ENCODE measurements at places on chromosomes 6 and 20.

DNA sequence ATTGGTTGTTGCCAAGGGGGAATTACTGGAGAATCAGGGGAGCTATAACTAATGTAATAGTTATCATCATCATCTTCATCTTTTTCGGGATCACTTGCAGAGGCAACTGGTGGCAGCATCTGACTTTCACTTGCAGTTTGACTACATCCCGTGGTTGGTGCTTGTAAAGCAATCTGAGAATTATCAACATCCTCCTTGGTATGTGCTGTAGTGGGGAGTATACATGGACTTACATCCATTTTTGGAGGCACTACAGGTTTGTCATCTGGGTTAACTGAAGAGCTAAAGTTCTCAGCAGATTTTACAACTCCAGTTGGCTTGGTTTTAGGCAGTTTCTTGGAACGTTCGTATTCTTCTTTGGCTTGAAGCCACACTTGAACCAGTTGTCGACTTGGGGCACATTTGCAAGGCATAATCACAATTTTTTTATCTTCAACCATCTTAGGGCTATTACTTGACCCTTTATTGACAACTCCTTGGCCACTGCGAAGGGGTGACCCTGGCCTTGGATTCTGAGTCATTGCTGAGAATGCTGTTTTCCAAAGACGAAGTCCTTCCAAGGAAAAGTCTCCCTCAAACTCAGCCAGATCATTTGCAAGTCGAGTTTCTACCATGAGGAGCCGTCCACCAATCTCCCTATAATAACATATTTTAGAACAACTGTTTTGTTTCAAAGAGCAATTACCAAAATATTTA, 115.5 kb downstream of the REV3L start:
- DNase-seq = no peak

GRCh38 chr6:80988286-80988685, 764.2 kb downstream of the TENT5A start:
- no peak for DNase-seq

DNA sequence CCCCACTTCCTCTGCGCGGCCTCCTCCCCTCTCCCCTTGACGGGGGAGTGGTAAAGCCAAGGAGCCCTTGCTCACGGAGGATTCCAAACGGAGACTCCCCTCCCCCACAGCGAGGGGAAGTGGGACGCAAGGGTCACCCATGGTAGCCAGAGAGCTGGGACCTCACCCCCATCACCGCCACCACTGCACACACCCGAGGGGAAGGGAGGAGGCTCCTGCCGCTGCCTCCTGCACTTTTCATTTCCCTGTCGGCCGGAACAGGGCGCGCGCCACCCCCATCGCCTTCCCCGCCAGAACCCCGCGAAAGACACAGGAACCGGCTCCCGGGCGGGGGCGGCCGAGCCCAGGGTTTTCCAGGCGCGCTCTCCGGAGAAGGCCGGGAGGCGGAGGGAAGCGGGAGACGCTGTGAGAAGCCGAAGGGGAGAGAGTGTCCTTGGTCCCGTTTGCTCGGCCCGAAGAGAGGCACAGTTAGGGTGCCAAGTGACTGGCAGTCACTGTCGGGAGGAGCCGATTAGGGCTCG, 789 bp downstream of the CCND3 start:
- no peak for DNase-seq

DNA sequence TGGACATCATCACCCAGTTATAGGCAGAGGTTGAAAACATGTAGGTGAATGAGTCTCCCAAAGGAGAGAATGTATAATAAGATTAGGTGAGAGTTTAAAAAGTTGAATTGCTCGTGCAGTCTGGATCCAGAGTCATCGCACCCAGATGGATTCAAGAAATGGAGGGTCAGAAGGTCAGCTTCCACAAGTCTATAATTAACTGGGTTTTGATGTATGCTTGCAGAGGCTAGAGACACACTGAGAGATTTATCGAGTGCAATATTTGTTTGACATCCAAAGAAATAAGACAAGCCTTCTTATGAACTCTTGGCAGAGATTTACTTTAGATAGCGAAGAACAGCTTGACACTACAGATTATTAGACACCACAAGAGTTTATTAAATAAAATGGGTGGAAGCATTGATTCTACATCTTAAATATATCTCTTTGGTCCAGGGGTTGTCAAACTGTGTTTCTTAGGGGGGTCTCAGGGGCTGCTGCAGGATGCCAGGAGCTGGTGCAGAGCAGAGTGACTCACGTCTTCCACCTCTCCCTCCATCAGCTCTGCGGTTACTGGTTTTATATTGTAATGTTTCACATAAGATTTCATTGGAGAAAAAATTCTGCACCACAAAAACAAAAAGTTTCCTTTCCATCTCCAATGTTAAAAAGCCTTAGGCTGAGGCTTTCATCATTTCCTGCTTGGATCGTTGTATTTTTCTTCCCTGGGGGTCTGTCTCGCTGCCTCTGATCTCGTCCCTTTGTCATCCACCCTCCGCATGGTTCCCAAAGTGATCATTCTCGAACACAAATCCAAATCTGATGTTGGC, 176.2 kb upstream of the AHI1 start:
- DNase-seq = no peak

DNA sequence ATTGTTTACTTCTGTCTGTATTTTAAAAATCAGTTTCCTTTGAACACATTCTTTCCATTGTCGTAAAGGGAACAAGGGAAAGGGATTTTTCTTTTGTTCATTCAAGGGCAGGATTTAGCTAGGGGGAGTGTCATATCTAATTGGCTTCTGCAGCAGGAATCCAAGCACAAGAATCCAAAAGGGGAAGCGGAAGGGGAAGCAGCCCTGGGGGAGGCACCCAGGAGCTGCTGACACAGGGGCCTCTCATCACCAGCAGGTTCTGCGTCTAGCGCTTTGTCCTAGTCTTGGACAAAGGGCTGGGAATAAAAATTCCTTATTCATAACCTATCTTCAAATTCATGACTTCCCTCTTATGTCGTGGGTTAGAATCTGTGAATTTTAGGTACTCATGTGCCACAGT, 13.7 kb downstream of the RIPK1 start:
- DNase-seq = no peak

- no peak for DNase-seq
These were observed 680.7 kb upstream of the SLC35B3 start for GRCh38 chr6:9116026-9116425.

DNA sequence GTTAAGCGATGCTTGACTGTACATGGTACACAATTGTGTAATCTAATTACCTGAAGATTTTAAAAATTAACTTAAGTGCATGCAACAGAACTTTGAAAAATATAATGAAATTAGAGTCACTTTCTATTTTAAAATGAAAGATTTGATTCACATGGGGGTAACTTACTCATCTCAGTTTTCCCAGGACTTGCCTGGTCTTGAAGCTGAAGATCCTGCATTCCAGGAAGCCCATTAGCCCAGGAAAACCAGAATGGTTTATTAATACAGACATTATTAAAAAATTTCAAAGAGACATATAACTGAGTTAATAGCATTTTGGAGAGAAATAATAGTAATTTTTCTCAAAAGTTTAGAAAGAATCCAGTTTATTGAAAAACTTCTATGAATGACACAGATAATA, 190.6 kb downstream of the SIM1 start:
- DNase-seq = no peak

DNA sequence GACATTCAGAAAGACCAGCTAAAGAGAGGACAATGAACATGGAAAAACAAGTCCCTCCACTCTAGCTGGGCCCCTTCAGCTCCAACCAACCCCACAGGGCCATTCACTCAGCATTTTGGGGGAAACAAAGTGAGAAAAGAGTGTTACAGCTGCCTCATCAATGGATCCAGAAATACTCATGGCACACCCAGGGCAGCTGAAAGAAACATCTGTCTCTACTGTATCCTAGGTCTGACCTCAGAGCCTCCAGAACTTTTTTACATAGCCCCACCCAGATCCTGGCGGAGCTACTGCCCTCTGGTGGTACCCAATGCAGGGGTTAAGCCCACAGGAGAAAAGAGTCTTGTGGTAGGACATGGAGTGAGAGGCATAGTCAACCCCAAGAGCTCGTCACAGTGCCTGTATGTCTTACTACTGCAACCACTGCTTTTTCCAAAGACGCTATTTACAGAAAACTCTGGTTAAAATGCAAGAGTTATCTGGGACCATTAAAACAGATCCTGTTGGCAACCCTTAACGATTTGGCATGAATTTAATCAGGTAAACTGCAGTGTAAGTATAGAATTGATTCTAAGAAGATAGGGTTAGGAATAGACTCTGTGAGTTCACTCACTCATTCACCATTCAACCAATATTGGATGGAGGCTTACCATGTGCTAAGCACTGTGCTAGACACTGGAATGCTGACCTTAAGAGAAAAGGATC, 37.4 kb upstream of the FAM83C start:
- no peak for DNase-seq

DNA sequence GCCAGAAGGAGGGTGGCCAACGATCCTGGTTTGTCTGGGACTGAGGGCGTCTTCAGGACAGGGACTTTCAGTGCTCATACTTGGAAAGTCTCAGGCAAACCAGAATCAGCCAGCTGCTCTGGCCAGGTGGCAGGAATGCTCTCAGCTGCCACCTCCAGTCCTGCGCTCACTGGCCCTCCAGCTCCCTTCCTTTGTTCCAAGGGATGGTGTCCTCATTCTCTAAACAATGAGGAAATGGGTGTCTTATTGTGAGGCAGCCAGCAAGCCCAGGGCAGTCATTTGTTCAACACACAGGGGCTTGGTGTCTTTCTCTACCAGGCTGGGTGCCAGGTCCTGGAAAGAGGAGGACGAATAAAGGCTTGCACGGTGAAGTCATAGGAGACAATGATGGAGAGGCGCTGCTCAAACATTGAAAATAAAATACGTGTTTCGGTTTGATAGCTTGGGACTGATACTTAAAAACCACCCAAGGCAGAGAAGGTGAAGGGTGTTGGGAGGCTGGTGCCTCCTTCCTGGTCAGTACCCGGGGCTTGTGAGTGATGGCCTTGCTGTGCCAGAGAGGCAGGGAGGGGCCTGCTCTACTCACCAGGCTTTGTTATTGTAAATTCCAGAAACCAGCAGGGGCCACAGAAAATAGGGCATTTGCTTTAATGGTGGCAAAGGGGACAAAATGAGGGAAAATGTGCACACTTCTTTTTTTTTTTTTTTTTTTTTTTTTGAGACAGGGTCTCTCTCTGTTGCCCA, 11.3 kb upstream of the TMEM181 start:
- DNase-seq = no peak

GRCh38 chr6:157809613-157810012, 13.4 kb upstream of the SNX9 start:
- no peak for DNase-seq

DNA sequence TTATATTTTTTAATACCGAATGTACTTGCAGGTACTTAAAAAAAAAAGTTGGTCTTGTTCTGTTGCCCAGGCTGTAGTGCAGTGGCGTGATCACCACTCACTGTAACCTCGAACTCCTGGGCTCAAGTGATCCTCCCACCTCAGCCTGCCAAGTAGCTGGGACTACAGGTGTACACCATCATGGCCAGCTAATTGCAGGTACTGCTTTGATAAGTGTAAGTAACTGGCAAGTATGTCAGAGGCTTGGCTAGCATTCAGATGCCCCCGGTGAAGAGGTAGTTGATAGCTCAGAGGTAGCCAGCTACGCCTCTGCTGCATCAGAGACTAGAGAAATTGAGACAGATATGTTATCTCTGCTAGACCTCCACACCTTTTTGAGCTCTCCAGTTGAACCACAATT, 40.5 kb downstream of the BTBD9 start:
- no peak for DNase-seq

GRCh38 chr20:56855708-56856107, 226.6 kb downstream of the TFAP2C start:
- DNase-seq = no peak

DNA sequence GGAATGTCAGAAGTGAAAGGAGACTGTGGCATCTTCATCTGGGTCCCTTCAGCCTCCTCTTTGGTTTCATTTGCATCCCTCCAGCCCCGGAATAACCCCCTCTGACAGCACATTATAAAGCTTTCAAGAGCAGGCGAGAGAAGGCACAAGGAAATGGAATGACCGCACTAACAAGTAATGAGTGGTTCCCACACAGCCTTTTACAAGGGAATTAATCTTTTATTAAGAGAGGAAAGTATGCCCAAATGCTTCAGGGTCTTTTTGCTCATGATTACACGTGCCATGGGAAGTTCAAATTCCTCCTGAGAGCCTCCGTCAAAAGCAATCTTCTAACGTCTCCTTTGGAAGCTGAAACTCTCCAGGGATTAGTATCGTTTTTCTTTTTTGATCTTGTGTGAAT, 347.0 kb downstream of the BTBD3 start:
- no peak for DNase-seq

GRCh38 chr6:134732763-134733162, 217.1 kb downstream of the ALDH8A1 start:
- no peak for DNase-seq

DNA sequence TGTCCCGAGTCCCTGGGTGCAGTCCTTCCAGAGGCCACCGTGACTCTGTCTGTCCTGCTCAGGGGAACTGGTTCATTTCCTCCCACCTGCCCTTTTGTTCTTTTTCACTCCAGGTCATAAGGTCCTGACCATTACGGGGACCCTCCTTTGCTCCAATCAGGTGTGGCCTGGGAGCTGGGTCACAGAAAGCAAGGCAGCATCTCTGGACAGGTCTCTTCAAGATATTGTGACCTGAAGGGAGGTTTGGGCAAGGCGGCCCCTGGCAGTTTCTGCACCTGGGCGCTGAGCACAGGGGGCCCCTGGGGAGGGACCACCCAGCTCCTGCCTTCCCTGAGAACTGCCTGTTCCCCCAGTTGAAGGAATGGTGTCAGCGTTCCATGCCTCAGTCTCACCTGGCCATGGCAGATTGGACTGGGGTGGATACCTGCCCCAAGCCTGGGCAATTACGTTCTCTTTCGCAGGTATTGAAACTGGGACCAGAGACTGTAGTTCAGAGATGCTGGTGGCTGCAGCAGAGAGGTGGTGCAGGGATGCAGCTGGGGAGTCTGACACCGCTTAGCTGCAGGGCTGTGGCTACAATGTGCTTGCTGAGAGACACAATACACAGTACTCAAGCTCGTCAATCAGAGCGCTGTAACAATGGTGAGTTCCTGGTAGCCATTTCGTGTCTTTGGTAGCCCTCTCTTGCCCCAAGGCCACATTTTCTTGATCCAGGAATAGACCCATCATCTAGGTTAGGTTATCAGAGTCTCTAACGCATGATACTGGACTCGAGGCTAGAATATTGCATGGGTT, 15.6 kb upstream of the NELFCD start:
- no peak for DNase-seq

DNA sequence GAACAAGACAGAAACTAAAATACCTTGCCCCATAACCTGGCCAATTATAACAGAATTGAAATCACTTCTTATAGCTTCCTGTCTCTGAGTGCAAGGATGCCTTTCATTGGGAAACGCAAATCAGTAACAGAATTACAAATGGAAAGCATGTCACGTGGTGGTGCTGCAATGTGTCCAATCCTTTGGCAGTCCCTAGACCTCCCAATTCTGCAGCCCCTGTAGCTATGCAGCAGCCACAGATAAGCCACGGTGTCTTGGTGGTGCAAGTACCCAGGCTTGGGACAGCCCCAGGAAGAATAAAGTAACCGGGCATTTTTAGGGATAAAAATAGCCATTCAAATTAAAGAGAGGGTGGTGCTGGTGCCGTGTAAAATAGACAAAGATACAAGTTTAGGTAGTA, 134.6 kb upstream of the CCN2 start:
- DNase-seq = no peak

GRCh38 chr20:7237251-7237650, 469.8 kb downstream of the BMP2 start:
- no peak for DNase-seq

Measured in smooth muscle cell of the brain vasculature (primary cell).